ENCODE measurements at places on chromosomes 1 and 21.

GRCh38 chr1:162562470-162562828, 927 bp downstream of the UAP1 start:
- DNase-seq: no peak

DNA sequence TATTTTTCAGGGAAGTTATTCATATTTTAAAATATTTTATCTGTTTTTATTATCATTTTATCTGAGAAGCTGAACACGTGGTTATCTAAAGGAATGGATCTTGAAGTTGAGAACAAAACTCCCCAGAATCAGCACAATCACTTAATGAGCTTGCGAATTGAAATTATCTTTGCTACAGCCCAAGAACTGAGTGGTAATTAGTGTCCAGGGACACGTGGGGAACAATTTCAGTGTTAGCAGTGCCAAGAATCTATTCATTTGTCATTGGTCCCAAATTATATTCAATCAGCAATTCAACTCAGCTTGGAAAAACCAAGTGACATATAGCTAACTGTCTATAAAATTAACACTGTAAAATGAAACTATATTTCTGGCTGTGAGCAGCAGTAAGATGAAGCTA, 197.6 kb upstream of the UBE2U start:
- no peak for DNase-seq

GRCh38 chr21:42599486-42599885, 53.9 kb upstream of the PDE9A start:
- DNase-seq: no peak

DNA sequence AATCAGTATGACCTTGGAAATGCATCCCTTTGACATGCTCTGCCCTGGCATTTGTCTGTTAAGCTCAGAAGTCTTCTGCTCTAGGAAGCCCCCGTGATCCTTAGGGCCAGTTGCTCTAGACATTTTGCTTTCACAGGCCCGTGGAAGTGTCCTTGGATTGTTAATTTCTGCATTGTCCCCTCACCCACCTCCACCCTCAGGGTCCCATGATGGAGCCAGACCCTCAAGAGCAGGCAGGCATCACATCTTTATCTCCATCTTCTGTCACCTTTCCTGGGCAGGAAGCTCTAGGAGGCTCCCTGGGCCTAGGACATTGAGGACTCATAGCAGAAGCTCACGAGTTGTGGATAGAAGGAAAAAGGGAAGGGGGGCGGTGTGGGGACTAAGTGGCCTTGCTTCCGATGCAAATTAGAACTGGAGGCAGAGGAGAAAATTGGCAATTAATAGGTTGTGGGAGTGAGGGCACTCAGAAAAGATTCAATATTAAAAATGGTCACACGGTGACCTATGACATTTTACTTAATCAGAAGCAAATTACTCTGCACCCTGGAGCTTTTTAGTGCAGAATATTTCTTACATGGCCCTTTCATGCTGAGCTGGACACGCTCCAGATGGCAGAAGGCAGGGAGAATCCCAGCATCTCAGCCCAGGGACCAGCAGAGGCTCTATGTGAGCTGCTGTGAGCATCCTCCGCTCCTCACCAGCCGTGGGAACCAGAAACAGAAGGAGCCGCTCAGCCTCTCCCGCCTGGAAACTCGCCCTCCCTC, 185.0 kb downstream of the MATN1 start:
- no peak for DNase-seq

DNA sequence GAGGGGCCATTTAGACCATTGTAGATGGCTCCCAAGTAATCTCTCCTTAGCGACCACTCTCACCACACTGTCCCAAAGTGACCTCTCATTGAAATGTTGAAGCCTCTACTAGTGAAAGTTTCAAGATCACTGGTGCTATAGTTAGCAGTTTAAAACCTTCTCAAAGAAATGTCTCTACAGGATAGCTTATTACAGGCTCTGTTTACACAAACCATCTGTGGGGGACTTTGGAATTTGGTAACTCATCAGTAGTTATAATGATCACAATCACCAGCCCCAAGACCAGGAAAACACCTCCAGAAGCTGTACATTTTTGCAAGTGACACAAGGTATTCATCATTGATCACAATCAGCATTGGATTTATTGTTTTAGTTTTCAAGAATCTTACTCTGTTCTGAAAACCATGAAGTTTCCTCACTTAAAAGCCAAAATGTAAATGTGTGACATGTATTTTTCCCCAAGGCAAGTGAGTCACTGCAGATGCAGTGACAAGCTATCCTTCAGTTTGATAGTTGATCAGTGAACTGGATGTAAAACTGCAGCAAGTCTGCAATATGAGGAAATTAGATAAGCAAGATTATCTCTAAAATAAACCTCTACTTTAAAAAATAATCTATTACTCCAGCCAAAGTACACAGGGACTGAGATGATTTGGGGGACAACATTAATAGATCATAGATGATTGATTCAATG, 41.9 kb downstream of the C21orf91 start:
- DNase-seq: no peak

DNA sequence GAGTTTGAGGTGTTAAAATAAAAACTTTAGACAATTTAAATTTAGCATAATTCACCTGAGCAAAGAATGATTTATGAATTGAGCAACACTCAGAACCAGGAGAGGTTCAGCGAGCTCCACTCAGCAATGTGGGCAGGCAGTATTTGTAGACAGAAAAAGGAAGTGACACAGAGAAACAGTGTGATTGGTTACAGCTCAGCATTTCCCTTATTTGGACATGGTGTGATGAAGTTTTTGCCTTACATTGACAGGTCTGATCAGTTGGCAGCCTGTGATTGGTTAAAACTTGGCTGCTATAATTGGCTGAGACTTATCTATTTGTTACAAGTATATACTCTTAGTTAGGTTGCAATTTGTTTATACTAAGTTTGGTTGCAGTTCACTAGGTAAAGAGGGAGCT, 621.2 kb upstream of the PRMT6 start:
- no peak for DNase-seq

GRCh38 chr21:14602382-14602958, 56.4 kb upstream of the SAMSN1 start:
- no peak for DNase-seq

- DNase-seq: peak; percentile 97
Observed at GRCh38 chr21:42156690-42157605, 62.0 kb upstream of the ABCG1 start.

DNA sequence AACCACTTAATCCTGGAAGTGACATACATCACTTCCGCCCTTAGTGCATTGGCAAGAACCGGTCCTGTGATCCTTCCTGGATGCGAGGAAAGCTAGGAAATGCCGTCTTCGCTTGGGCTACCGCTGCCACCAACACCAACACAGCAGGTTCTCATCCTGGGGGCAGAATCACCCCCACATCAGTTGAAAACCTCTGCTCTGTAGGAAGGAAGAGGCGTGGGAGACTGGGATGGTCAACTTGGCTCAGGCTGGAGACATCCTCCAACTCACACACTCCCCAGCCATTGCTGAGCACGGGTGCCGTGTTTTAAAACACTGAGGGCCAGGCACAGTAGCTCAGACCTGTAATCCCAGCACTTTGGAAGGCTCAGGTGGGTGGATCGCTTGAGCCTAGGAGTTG, 74.9 kb downstream of the ALPL start:
- DNase-seq: no peak

DNA sequence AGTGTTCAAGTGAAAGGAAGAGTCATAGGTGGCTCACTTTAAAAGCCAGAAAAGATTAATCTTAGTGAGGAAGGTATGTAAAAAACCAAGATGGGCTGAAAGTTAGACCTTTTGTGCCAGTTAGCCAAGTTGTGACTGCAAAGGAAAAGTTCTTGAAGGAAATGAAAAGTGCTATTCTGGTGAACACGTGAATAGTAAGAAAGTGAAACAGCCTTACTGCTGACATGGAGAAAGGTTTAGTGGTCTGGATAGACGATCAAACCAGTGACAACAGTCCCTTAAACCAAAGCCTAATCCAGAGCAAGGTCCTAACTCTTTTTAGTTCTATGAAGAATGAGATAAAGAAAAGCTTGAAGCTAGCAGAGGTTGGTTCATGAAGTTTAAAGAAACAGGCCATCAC, 106.4 kb downstream of the CTH start:
- DNase-seq: no peak

DNA sequence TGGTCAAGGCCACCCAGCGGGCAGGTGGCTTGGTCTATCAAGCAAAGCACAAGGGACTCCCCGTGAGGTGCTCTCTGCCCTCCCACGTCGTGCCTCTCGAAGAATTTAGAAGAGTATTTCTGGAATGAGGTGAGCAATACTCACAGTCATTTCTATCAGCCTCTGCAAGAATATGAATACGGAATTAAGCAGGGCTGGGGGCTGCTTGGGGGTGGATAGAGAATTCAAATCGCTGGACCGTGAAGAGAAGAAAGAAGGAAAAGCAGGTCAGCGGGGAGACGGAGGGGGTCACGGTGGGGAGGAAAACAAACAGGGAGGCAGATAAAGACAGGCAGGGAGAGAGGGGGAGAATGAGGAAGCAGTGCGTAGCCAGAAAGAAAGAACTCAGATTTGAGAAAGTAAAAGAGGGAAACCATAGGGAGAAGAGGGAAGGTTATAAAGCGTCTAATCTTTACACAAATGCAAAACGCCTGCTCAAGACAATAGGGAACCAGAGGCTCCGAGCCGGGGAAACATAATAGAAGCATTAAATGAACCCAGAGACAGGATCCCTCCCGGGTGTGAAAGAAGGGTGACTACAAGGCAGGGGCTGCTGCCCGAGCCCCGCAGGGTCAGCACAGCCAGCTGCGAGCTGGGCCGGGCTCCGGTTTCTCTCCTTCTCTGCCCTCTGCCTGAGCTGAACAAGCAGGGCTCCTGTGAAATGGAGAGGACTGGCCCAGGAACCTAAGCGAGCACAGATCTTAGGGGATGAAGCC, 2.1 kb upstream of the EDN2 start:
- DNase-seq: peak; percentile 64

GRCh38 chr1:227941509-227942020, 6.2 kb downstream of the WNT9A start:
- no peak for DNase-seq

- DNase-seq: no peak
Observed at GRCh38 chr1:108961752-108962486, 1.4 kb downstream of the CLCC1 start.

DNA sequence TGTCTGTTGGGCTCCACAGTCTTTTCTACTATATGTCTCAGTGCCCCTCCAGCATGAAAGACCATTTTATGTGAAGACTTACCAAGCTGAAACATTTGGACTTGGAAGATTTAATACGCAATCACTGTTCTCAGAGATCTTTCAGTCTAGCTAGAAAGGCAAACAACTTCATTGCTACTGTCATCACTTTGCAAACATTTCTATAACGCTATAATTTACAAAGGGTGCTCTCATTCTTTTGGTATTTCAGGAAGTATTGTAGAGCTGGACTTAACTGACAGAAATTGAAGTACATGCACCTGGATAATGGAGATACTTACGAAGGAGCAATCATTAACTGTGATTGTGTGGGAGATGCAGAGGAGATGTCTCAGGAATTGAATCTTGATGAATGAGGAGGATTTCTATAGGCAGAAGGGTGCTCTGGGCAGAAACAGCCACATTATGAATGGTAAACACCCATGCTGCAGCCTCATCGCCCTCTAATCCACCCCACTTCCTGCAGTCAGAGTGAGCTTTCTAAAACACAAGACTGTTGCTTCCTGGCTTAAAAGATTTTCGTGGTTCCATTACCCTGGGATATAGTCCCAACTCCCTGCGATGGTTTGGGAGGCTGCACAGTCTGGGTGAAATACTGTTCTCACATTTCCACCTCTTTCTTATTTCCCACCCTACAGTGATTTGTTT, 75.1 kb upstream of the GNG12 start:
- no peak for DNase-seq

DNA sequence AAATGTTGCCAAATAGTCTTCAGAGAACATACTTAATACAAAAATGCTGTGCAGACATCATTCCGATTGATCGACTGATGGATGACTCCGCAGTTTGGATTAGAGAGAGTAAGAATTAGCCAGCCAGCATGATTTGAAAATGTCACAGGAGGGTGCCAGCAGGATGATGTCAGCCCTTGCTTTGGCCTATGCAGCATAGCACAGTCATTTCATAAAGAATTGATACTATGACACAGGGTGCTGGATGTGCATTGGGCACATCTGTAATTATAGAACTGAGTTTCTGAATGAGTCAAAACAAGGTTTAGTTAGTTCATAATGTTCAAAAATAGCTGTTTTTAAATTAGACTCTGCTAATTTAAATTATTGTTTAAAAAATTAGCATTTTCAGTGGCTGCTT, 21.6 kb upstream of the TRAF5 start:
- peak; percentile 70 for DNase-seq

DNA sequence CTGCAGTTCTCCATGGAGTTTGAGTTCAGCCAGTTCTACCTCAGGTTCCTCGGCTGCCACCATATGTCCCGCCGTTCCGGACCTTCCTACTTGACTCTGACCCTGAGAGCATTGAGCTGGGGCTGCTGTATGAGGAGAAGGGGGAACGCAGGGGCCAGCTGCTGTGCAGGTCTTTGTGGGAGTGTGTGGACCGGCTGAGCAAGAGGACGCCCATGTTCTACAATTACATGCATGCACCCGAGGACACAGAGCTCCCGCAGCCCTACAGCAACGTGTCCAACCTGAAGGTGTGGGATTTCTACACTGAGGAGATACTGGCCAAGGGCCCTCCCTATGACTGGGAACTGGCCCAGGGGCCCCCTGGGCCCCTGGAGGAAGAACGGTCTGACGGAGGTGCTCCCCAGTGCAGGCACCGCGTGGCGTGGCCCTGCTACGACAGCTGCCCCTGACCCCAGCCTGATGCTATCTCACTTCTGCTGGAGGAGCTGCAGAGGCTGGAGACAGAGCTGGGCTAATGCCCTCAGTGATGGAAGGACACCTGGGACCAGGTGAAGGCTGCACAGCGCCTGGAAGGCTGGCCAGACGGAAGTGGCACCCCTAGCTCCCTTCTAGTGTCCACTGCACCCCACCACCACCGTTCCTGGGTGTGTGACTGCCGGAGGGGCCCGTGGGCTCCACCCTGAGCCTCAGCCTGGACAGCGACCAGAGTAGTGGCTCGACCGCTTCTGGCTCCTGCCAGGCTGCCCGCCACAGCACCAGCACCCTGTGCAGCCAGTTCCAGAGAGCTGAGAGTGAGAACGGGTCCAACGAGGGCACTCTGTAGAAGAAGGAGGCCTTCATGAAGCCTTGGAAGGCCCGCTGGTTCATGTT, 20.8 kb upstream of the NPPB start:
- peak; percentile 68 for DNase-seq

GRCh38 chr1:3586986-3587759, 24.1 kb downstream of the MEGF6 start:
- no peak for DNase-seq

DNA sequence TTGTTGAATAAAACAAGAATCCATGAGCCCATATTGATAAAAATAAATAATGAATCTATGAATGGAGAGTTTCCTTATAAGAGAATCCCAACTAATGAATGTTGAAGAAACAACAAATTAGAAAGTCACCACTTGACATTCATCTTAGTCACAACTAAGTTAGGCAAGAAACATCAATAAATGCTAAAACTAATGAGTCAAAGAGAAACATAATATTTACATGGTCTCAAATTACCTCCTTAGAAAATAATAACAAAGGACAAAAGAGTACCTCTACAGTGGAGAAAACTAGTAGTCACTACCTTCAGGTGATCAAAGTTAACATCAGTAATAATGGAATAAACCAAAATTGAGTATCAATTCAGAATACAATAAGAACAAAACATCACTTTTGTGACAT, 93.5 kb downstream of the AKT3 start:
- no peak for DNase-seq

- DNase-seq: no peak
Observed at GRCh38 chr1:90708236-90708786, 8.8 kb downstream of the BARHL2 start.

GRCh38 chr1:43766818-43767525, 59.6 kb downstream of the ST3GAL3 start:
- DNase-seq: no peak
